ENCODE measurements at places on chromosomes 5 and 9.

DNA sequence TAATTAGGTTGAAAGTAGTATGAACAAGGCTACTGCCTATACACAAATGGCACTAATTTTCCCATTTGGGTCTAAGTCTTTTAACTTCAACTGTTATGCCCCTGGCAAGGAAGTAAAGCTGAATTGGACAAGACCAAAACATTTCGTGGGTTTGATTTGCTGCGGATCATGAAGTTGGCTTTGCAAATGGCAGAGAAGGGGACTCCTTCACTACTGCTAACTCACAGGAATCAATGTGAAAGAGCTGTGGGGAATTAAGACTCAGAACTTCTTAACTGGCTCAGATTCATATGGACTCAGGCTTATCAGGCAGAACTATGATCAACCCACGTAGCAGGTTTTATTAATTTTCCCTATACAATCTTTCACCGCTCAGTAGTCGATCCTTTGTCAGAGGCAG lies 73.8 kb upstream of the IFNE start:
- DNase-seq: no peak

GRCh38 chr5:157559301-157559700 lies 16.3 kb downstream of the ADAM19 start:
- no peak for DNase-seq

GRCh38 chr9:131651160-131651559 lies 88.7 kb downstream of the RAPGEF1 start:
- DNase-seq: no peak

DNA sequence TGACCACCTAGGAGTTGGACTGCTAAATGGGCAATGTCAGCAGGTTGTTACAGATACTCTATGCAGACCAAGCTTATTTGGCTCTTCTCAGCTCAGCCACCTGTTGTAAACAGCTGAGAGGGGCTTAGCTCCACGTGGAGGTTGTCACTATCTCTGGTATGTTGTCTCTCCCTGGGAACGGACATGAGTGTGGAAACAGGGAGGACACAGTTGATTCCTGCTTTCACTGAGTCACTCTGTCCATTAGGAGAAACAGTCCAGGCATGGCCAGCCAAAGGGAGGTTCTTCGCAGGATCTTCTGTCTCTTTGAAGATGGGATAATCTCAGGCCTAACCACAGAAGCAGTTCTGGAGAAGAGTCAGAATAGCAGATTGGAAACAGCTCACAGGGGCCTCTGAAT lies 121.2 kb downstream of the PALM2AKAP2 start:
- DNase-seq: no peak

DNA sequence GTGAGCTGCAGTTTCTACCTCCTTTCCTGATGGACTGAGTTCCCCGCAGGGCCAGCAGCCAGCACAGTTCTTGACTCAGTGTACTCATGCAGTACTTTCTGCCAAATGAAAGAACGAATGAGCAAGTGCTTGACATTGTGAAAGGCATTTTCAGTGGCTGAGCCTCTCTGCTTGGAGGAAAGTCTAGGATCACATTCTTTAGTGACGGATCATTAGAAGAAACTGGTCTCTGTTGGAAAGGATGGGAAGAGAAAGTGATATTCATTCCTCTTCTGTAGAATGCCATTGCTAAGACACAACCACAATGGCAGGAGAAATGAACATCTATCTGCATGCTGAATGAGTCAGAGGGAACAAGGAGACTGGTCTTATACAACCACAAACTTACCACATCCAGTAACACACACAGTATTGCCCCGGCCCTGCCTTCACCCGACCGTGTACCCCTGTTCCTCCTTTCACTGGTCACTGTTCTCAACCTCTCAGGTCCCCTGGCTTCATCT lies 206.9 kb downstream of the CRB2 start:
- DNase-seq: no peak

Data from Right ventricle myocardium superior (tissue), 1 donor.